Adrenal gland (tissue), 19 donors: ENCODE measurements at places on chromosomes 1 and 21.

DNA sequence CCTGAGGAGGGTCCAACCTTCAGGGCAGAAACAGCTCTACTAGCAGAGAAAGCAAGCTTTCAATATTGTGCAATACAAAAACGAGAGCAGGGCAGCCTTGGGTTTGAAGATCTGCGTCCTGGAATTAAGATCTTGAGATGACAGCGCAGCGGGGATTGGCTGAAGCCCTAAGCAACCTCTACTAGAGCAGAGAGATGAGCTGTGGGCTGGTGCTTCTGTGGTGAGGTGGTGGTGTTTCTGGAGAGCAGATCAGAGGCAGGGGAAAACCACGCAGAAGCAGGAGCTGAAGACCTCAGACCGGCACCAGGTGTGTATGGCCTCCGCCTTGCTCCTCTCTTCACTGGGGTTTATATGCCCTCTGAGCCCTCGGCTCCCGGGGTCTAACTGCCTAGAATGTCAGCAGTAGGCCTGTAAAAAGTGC is 12.5 kb downstream of the TRAF3IP3 start:
- DNase-seq: no peak

- DNase-seq: peak; percentile 86
Measured at GRCh38 chr1:109113590-109114341, at the start of gene ELAPOR1. TSS of gene ELAPOR1 (plus strand) at chr1:109114115. CDS start at chr1:109114184, 69 bp downstream.

DNA sequence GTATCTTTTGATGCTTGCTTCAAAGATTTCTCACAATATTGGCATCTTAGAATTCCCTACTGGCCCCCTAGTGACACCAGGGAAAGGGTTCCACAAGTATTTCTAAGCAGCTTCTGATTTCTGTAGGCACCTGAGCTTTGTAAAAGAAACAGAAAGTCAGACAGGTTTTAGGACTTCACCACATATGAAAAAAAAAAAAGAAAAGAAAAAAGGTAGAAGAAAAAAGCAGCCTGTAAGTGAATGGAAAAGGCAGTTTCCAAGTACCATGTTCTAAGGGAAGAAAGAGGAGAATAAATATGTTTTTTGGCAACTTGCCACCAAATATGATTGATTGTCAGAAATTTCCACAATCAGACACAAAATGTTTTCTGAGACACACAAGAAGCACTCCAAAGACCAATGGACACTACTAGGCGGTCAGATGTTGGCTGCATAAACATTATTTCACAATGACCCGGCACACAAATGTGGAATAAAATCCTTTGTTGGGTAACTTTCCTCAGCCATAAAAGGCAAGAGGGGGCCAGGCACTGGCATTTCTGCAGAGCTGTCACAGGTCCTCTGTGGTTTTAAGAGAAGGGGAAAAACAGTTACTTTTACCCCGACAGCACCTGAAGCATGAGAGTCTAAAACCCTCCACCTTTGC is 12.7 kb upstream of the CPLANE2 start:
- DNase-seq: peak; percentile 83

GRCh38 chr1:211944733-211945500 is 90.4 kb downstream of the INTS7 start:
- peak; percentile 70 for DNase-seq

- peak; percentile 75 for DNase-seq
Measured at GRCh38 chr1:229408458-229409037, 25.3 kb downstream of the ACTA1 start.

GRCh38 chr1:26434161-26434752 is 2.1 kb downstream of the DHDDS start:
- DNase-seq: no peak

- DNase-seq: peak; percentile 69
Measured at GRCh38 chr1:29280409-29281131, 44.2 kb downstream of the PTPRU start.

- no peak for DNase-seq
Measured at GRCh38 chr1:114062477-114063099, 83.3 kb downstream of the OLFML3 start.

- no peak for DNase-seq
Measured at GRCh38 chr1:31063631-31064030, 1.9 kb downstream of the PUM1 start.

GRCh38 chr1:58353168-58353567 is 193.4 kb downstream of the OMA1 start:
- DNase-seq: no peak
